ENCODE measurements at places on chromosomes 3 and 15.

GRCh38 chr15:67564968-67565345 is 22.5 kb downstream of the MAP2K5 start:
- DNase-seq: no peak

- no peak for DNase-seq
Observed at GRCh38 chr3:8385848-8386620, 115.6 kb upstream of the LMCD1 start.

- DNase-seq: no peak
Observed at GRCh38 chr3:100093831-100094230, 20.5 kb downstream of the FILIP1L start.

DNA sequence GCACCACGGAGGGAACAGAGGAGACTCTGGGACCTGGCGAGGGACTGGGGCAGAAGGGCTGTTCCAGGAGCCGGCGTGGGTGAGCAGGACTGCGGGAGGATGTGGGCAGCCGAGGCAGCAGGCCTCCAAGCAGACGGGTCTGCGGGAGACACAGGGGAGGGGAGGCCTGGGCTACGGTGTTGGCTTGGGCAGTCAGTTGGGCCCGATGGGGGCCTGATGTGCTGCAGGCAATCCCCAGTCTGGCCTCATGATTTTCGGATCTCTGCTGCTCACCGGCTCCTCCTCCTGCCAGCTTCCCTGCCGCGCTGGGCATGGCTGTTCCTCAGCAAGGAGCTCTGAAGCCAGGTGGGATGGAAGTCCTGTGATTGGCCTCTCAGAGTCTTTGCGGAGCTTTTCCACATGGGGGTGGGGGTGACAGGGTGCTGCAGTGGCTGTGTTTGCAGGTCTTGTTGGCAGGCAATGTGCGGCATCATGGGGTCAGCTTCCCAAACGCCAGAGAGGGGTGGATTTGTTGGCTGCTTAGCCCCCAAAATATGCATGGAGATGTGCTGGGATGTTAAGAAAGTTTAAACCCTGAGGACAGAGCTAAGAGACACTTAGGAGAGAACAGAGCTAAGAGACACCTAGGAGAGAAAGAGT is 19.3 kb downstream of the MINAR1 start:
- no peak for DNase-seq

DNA sequence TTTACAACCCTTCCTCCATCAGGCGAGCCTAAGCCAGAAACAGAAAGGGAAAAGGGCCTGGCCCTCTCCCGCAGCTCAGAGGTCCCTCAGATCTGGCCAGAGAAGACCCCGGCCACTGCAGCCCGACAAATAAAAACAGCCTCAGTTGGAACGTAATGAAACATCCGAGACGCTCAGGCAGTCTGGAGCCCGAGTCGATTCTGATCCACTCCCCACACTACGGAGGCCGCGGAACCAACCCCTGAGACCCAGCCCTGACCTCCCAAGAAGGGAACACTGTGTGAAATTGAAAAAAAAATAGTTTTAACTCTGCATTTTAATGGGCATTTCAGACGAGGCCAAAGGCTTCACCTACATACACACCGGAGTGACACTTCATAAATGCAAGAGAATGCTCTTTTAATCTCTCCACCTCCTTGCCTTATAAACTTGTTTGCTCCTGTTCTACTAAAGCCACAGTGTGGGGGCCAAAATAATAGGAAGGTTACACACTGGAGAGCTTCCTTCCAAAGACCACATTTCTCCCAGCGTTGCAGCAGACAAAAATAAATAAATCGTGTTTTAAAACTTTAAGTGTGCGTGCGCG is 3.7 kb downstream of the MEIS2 start:
- DNase-seq: no peak

GRCh38 chr3:127750226-127751031 is 71.9 kb downstream of the MGLL start:
- DNase-seq: no peak

- DNase-seq: no peak
Observed at GRCh38 chr15:100334905-100335304, 6.9 kb downstream of the ADAMTS17 start.

GRCh38 chr3:175546115-175546514 is 687.0 kb downstream of the NAALADL2 start:
- DNase-seq: no peak

DNA sequence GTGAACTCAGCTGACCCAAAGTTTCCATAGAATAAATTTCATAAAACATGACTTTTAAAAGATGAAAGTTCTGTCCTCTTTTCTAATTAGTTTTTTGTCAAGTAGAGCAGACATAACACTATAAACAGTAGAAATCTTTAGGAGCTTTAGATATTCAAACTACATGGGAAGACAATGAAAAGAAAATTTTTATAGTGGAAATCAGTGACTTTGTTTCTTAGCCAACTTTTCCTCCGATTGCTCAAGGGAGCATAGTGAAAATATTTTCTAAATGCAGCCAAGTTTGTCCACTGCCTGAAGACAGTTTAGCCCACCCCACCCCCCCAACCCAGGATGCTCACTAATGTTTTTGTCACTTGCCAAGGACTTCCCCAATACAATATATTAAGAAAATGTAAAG is 114.9 kb downstream of the PLD1 start:
- no peak for DNase-seq

Data from stimulated activated CD4-positive, alpha-beta T cell treated with anti-CD3 and anti-CD28 coated beads, Interleukin-1b, Interleukin-23, amount 100 ng/mL, for 1 hour (primary cell).